ENCODE measurements at places on chromosomes 12 and 14. TPM values are rescaled to one million over a fixed set of nuclear protein-coding genes. Genes with fewer than 3 reads are reported as not detected.
A peak's percentile ranks its signal among the peaks of the same experiment; 100 is the strongest.

DNA sequence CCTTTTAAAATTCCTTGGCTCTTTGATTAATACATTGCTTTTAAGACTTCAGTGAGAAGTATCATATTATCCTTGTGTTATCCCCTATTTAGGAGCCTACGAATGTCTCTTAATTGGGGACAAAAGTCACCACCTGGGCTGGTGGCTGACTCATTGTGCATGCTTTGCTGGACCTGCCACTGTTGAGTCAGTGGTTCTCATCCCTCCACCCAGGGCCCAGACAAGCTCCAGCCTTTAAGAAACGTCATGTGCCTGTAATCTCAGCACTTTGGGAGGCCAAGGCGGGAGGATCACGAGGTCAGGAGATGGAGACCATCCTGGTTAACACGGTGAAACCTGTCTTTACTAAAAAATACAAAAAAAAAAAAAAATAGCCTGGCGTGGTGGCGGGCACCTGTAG, 57.9 kb downstream of the OTX2 start:
- no peak for DNase-seq

- DNase-seq: no peak
These were observed 4.3 kb downstream of the TINF2 start for GRCh38 chr14:24238123-24238522.

- DNase-seq: no peak
These were observed 83.5 kb downstream of the C12orf75 start for GRCh38 chr12:105413911-105414487.

DNA sequence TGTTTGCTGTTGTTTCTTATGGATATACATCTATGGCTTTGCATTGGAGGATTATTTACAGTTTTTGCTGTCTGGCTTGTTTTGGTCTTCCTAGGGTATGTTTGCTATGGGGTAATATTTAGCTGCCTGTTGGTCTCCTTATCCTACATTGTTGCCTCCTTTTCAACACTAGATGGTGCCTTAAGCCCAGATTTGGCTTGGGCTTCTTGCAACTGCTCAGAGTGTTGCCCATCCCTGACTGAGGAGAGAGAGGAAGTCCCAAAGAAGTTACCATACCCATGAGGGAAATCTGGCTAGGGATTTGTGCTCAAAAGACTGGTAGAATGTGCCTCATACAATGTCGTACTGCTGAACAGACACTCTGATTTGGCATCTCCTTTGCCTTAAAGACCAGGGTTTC, 94.6 kb upstream of the MUCL1 start:
- no peak for DNase-seq

DNA sequence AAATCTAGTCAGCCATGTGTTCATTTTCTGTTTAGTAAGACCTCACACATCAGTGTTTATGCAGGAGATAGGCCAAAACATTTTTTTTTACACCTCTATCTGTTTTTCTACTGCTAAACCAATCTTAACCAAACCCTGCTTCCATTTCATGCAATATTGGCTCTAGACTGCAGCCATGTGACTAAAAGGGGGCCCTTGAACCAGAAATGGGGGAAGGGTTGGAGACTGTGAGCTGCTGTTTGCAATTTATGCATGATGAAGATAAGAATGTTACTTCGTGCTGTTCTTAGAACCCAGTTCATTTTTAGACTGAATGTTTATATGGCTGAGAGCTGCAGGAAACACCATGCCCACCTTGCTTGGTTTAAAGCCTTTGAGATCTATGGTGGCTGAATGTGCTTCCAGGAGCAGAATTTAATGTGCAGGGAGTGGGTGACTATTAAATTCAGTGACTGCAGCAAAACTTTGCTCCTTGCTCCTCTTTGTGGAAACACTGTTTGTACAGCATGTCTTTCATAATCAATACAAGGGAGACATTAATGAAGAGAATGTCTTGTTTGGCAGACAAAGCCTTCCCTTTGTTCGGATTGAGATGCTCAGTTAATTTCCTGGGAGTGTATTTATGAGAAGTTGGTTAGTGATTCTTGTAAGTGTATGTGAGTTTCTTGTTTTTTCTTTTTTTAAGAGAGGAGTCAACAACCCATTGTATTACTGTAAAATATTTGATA, 53.6 kb downstream of the CHST11 start:
- DNase-seq: no peak

DNA sequence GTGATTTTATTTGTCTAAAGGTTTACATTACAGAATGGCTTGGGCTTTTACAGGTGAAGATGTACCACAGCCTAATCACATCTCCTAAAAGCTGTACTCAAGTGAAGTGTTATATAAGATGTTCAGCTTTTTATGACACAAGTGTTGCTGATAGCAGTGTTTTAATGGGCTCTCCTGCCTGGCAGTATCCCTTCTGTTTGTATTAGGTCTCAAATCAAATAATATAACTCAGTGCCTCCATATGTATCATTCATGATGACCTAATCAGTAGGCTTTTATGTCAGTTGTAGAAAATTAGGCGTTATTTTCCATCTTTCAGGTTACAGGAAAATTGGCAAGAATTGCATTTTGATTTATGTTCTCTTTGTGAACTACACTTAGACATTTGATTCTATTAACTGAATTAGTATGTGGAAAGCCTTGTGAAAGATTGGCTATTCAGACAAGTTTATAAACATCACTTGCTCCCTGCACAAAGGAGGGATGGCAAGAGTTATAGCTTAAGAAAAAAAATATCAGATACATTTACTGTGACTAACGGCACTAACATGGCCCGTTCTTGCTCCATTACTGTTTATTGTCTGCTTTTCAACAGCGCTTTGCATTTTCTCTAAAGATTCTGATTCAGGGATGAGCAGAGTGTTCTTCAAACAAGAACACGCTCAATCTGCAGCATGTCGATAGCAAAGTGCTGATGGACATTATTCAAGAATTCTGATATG, 143.7 kb upstream of the DIO2 start:
- no peak for DNase-seq

GRCh38 chr12:124673801-124674617, 106.6 kb upstream of the NCOR2 start:
- DNase-seq: no peak

DNA sequence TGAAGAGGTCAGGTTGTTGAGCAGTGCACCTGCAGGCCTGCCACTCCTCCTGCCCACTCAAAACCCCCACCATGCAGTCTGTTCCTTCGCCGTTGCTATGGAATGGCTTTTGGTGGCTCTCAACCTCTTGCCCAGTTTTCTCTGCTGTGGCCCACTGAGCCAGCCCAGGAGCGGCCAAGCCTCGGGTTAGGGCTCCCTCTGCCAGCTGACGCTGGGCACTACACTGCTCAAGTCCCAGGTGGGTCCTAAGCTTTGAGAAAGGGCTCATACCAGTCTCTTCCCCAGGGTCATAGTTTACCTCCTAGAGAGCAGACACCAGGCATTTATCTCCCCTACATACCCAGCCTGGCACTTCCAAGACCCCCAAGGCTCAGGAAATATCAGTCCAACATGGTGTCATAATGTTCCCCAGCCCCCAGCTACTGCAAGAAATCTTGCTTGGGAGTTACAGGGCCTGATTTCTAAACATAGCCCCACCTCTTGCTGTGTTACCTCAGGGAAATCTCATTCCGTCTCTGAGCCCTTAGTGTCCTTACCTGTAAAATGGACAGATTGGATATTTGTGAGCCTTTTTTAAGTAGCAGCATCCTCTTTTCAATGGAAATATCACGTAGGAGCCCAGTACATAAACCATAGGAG, 59.4 kb downstream of the TSPAN11 start:
- peak; percentile 45 for DNase-seq

DNA sequence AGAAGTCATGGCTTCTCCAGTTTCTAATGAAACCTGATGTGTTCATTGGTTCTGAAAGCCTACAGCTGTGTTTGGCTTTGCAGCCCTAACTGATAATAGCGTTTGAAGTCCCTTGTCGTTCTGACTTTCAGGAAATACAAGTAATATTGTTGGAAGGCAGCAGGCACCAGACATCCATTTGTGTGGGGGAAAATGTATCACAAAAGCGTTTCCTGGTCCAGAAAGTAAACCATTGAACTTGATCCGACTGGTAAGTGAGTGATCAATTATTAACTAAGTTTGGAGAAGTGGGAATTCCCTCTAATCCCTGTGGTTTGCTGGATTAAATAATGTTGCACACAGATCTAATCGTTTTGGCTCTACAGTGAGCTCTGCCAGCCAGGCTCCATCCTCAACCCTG, 77.3 kb upstream of the LTA4H start:
- DNase-seq: no peak

DNA sequence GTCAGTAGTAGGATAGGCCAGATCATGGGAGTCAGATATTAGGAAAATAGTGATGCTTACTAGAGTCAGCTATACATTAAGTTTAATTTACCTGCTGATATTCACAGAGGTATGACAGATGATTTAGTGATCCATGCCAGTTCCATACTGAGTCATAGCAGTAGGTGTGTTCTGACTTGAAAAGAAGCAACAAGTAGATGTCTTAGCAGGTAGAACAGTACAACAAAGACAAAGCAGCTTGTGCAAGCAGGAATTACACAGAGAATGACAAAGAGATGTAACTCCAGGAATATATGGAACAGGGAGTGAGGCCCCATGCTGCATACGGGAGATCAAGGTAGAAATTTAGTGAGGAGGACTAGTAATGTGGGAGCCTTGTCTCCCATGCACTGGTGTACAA, 556.9 kb downstream of the SLC16A7 start:
- no peak for DNase-seq

DNA sequence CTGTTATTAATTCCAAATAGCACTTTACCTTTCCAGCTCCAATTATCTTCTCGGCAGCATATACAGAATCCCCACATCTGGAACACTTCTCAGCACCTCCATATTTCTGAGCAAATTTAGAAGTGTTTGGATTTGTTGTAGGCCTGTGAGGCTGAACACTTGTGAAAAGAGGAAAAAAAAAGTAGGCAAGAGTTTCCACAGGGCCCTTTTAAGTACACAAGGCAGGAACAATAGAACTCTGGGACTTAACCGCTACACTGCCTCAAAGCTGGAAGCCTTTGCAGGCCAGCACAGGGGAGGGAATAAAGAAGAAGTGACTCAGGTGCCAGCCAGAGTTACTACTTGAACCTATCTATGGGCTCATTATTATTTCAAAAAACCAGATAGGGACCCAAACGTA, 18.6 kb downstream of the CSRP2 start:
- no peak for DNase-seq

DNA sequence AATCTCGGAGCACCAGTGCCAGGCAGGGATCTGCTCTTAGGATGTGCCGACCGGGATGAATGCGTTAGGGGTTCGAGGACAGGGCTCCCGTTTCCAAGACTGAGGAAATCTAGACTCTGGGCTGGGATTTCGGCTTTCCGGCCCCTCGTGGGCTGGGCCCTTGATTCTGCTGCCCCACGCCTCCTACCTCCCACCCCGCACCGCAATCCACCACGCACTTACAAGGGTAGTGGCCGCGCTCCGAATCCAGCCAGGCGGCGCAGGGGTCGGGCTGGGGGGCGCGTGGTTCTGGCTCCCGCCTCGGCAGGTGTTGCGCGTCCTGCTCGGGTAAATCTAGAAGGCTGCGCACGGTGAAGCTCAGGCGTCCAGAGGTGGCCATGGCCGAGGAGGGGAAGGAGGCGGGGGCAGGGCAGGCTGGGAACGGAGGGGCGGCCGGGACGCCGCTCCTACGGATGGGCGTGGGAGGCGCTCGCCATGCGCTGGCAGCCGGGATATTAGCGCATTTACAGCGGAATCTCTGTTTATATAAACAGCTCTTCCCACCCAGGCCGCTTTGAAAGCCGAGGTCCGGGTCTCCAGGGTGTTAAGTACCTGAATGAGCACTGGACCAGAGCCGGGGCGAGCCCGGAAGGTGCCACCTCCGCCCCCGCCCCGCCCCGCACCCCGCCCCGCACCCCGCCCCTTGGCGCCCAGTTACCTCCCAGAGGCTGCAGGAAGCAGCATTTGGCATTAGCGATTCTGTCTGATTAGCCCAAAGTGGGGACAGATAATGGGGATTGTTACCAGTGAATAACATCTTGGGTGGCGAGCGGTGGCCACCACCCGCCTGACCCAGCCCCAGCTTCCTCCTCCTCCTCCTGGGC, at the start of gene NKX2-8:
NKX2-8 (minus strand) TSS at position 604 of the 863 bp plus-strand sequence; CDS start at position 379, 225 bp downstream.
- DNase-seq: no peak

DNA sequence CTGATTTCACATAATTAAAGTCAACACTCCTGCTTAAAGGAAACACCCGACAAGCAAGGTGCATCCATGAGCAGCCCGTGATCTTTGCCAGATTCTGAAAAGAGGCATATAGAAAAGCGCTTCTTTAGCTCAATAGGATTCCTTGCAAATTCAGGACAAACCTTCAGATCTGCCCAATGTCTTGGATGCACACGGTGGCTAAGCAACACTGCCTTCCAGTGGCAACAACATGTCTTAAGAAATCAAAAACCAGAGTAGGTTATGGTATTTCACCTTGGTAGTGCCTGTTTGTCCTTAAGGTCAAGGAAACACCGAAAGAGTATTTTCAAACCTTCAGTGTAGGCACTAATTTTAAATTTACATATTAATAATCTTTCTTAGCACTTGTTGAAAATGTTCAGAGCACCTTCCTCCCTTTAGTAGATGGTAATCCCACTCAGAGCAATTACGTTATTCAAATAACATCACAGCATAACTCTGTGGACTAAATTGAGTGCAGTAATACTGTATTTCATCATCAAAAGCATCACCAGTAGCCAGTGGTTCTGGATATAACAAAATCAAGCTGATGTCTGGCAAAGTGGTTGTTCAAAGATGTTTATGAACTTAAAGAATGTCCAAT, 58.0 kb upstream of the CDKN3 start:
- no peak for DNase-seq

GRCh38 chr12:89179983-89180382, 172.3 kb downstream of the DUSP6 start:
- peak; percentile 82 for DNase-seq

GRCh38 chr14:35133542-35134328, 11.4 kb downstream of the PRORP start:
- DNase-seq: no peak

DNA sequence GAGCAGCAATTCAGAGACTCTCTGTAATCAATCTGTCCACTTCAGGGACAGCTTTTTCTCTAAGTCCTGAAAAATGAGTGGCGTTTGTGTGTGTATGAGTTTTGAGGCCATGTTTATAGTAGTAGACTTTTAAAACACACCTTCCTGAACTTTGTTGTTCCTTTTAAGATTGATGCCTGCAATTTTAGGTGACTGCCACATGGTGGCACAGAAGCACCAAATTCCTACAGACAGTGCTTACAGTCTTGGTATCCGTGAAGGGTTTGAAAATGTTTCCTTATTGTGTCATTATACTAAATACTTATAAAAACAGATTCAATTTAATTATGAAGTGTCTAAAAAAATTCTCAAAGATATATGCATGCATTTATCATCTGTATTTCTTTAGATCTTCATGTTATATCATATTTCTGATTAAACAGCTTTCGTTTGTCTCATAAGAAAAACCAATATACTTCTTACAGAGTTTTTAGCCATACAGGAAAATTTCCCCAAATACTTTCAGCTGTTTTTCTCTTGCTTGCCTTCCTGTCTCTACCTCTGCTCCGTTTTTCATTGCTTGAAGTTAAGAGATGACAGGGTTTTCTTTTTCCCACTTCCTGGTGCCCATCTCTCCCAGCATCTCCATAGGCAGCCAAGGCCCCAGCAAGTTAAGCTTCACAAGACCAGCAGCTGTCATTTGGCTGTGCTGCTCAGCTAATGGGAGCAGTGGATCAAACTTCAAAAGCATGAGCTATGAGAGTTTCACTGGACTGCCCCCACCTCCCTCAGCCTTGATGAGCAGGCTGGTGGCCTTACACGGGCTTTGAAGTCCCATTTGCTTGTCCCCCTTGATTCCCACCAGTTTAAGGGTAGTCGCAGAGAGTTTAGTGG, 259.6 kb downstream of the AKAP6 start:
- no peak for DNase-seq

CATSPERB gene
- polyA plus RNA-seq: 0.10 TPM

FOXG1 gene
- not detected for polyA plus RNA-seq

SLCO1C1 gene
- not detected for polyA plus RNA-seq

CFAP73 gene
- polyA plus RNA-seq: not detected

FLVCR2 gene
- polyA plus RNA-seq: 13.6 TPM

FAIM2 gene
- 9.4 TPM for polyA plus RNA-seq

CNTN1 gene
- polyA plus RNA-seq: 30.8 TPM
